ENCODE measurements at places on chromosomes 2 and 18.

DNA sequence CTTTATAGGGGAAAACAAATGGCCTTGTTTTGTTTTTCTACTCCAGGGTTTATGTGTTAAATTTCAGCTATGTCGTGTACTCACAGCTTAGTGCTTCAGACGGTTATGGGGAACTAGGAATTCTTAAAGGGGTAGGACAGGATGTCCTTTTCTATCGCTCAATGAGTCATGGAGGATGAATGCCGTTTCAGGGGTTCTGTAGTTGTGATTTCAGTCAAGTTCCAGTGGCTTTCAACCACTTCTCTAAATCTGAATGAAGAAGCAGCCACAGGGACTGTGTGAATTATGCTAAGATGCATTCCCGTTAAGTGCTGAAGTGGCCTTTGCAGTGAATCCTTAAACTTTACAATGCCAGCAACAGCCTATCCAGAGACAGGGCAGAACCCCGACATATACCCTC, 1231.7 kb upstream of the ZEB2 start:
- peak; percentile 89 for DNase-seq

DNA sequence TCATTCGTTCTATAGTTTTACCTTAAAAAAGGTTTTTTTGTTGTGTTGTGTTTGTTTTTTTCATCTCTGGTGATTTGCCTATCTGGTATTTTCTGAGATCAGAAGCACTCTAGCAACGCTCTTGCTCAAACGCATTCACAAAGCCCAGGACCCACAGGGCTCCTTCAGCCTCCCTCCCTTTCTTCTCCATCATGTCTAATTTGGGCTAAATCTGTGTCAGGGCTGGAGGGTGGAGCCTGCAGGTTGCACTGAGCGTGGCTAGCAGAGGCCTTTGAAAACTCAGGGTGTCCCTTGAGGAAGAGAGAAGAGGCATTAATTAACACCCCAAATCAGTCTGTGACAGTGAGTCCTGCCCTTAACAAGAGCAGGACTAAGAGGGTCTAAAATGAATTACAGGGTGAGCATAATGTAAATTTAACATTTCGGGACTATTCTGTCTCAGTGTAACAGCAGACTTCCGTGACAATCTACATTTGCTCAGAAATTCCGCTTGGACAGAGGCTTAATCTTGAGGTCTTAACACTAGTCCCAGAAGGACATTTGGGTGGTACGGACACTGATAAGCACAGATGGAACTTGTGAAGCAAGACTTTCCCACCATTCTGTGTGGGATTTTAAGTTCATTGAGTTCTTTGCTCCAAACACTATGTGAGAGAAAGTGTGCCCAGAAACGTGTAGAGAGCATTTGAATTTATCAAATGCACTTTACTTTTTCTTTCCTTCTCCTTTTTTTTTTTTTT, 174.4 kb upstream of the APCDD1 start:
- DNase-seq = no peak

DNA sequence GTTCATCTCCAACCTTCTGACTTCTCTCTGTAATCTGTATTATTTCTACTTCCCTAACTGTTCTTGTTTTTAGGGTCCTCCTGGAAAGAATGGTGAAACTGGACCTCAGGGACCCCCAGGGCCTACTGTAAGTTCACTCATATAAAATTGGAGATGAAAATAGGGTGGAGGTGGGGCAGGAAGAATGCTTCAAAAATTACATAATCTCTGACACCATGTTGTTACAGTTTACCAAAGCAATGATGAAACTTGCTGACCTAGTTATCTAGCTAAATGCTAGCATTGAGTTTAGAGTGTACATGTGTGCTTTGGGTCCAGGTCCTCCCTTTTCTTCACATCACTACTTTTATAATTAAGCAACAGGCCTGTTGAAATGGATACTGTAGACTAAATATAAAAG, 23.1 kb downstream of the COL3A1 start:
- no peak for DNase-seq

- DNase-seq = no peak
Observed at GRCh38 chr18:51541230-51541629, 343.7 kb upstream of the MEX3C start.

DNA sequence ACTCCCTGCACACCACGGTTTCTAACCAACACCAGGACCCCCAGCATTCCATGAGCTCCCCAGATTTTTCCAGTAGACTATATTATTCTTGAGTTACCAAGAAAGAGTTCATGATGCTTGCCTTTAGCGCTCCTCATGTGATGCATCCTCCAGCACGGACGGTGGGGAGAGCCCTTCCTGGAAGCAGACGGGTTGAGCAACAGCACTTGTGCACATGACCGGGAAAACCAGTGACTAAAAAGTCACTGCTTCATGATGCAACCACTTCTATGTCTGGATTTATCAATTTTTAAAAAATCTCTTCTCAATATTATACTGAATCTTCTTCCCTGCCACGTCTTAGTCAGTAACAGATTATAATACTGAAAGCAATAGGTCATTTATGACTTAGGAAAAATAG, 20.4 kb upstream of the DOK6 start:
- DNase-seq = no peak

DNA sequence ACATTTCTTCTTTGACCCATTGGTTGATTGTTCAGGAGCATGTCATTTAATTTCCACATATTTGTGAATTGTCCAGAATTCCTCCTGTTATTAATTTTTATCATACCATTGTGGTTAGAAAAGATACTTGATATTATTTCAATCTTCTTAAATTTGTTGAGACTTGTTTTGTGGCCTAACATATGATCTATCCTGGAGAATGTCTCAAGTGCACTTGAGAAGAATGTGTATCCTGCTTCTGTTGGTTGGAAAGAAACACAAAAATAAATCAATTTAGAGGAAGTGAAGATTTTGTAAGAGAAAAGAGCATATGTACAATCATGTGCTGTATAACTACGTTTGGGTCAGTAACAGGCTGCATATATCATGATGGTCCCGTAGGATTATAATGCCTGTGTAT, 118.6 kb upstream of the CDC42EP3 start:
- no peak for DNase-seq

GRCh38 chr2:98170076-98170475, 83.1 kb downstream of the VWA3B start:
- no peak for DNase-seq

GRCh38 chr18:78920456-78921138, 59.0 kb upstream of the SALL3 start:
- no peak for DNase-seq

DNA sequence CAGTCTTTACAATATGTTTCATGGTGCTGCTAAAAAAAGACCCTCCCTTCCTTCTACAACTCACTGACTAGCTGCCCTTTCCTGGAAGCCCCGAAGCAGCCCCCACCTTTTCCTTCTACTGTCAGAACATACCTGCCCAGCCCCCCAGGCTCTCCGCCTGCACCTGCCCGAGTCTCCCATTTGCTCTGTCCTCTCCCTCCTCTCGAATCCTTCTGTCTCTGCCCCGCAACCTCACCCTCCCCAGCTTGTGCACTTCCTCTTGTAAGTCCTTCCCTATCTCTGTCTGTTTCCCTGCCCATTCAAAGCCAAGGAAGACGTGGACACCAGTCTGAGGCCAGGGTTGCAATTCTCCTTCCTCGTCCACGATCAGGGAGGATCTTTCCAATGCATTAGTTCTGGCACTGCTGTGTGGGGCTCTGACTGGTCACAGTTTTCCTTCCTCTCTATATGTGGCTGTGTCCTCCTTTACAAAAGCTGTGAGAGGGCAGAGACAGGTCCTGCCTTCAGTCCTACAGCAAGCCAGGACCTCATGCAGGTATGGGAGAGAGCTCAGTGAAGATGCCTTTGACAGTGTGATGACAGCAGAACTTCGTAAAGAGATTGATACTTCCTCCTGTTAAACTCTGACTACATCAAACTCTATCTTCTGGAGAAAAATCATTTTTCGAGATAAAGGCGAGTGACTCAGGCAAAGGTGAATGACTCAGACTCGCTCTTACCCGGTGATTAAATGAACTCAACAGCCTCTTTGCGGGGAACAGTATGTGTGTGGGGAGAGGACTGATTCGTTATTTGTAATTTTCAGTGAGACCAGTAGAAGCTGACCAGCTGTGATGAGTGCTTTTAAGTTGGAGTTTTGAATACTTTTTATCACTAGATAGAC, 14.2 kb downstream of the TNFRSF11A start:
- no peak for DNase-seq

DNA sequence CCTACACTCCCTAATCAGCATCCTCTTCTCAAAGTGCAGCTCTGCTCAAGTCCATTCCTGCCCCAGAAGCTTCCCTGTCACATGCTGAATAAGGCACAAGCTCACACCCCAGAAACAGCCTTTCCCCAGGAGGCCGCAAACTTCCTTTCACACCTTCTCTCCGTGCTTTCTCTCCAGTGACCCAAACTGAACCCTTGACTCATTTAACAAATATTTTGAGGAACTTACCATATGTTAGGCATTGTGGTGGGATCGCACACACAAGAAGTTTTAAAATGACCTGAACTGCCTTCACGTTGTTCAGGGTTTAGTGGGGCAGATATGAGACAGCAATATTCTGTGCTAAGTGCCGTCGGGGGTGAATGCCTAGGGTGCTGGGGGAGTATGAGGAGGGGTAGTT, 161.3 kb downstream of the INSIG2 start:
- no peak for DNase-seq

GRCh38 chr2:127401757-127402695, 14.3 kb upstream of the MAP3K2 start:
- DNase-seq = no peak

- DNase-seq = no peak
Observed at GRCh38 chr2:177535958-177536504, 143.5 kb downstream of the AGPS start.

Measured in SIG-M5 (cell line).